Upper lobe of left lung (tissue), 6 donors: ENCODE measurements at places on chromosomes 4 and X. TPM values are rescaled to one million over a fixed set of nuclear protein-coding genes. Genes with fewer than 3 reads are reported as not detected.

- DNase-seq, result no peak
- H3K4me1 ChIP-seq, result no peaks in the 10 kb centered on the region
- H3K36me3 ChIP-seq, result no peaks in the 10 kb centered on the region
- H3K4me3 ChIP-seq, result no peak overlapping the region
- no peaks in the 10 kb centered on the region for H3K27me3 ChIP-seq
- no peak overlapping the region for H3K27ac ChIP-seq
Observed at GRCh38 chr4:165635381-165635780, 237.7 kb upstream of the TLL1 start.

Gene SUPT20HL2
- total RNA-seq, result not detected

GRCh38 chr4:36394352-36394903 lies 113.0 kb downstream of the DTHD1 start:
- no peaks in the 10 kb centered on the region for H3K4me1 ChIP-seq
- no peak for DNase-seq
- no peak overlapping the region for H3K27ac ChIP-seq
- H3K36me3 ChIP-seq, result no peaks in the 10 kb centered on the region
- H3K4me3 ChIP-seq, result no peak overlapping the region

- H3K27ac ChIP-seq, result no peak overlapping the region
- DNase-seq, result no peak
- no peaks in the 10 kb centered on the region for H3K36me3 ChIP-seq
- H3K4me1 ChIP-seq, result no peaks in the 10 kb centered on the region
Observed at GRCh38 chr4:152633118-152633517, 46.7 kb downstream of the TMEM154 start.

DNA sequence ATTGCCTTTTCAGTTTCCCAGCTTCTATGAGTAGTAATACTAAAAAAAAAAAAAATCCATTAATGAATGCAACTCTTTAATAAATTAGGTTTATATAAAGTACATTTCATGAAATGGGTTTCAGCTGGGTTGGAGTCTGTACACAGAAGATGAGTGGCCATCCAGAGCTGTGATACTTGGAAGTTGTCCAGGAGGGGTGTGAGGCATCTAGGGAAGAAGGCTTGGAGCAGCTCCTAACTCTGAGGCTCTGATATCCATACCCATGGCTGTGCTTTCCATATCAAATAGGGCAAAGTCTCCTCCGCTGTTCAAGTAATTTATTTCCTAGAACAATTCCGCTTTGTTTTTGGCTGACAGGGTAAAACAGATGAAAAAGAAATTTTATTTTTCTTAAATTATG lies 423.3 kb upstream of the TENM3 start:
- H3K36me3 ChIP-seq, result no peaks in the 10 kb centered on the region
- no peaks in the 10 kb centered on the region for H3K4me1 ChIP-seq
- no peaks in the 10 kb centered on the region for H3K27me3 ChIP-seq
- no peak overlapping the region for H3K4me3 ChIP-seq
- DNase-seq, result no peak

DNA sequence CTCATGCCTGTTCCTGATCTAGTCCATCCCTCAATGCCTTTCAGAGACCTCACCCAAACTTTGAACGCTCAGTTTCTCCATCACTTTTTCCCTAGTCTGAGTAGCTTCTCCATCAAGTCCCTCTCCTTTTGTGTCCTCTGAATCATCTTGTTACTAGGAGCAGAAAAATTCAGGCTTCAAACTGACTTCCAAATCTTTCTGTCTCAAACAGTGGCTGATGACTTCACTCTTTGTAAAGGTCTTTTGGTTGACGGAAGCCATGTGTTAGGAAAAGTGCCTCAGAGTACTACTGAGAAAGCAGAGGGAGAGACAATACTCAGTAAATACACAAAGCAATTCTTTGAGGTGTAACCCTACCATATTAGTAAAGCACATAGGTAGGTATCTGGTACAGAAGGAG lies 65.7 kb upstream of the CAMK2D start:
- H3K27ac ChIP-seq, result no peak overlapping the region
- H3K36me3 ChIP-seq, result no peaks in the 10 kb centered on the region
- no peak for DNase-seq
- no peaks in the 10 kb centered on the region for H3K27me3 ChIP-seq
- H3K4me1 ChIP-seq, result no peaks in the 10 kb centered on the region

Gene PHEX
- total RNA-seq, result 0.80 TPM

DNA sequence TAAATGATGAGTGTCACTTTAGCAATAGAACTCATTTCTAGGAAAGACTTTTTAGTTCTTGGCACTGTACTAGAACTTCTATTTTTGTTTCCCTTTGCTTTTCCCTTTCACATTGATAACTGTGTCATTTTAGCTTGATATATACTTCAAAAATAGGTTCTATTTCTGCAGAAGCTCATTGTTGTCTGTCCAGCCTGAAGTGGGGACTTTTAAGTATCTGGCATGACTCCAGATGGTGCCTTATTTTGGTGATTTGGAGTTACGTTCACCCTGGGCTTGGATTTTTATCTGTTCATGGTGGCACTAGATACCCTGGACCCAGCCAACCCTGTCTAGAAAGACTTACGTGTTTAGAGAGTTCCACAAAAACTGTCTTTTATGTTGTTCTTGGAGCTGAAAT lies 3.4 kb downstream of the ABHD18 start:
- H3K36me3 ChIP-seq, result no peaks in the 10 kb centered on the region
- H3K27ac ChIP-seq, result no peak overlapping the region
- H3K4me1 ChIP-seq, result no peaks in the 10 kb centered on the region
- H3K4me3 ChIP-seq, result no peak overlapping the region
- no peak for DNase-seq

GRCh38 chrX:76919761-76920160 lies 492.3 kb downstream of the MAGEE1 start:
- no peak for DNase-seq
- no peak overlapping the region for H3K27ac ChIP-seq
- no peak overlapping the region for H3K4me3 ChIP-seq
- no peaks in the 10 kb centered on the region for H3K36me3 ChIP-seq
- no peaks in the 10 kb centered on the region for H3K4me1 ChIP-seq
- no peaks in the 10 kb centered on the region for H3K27me3 ChIP-seq

DNA sequence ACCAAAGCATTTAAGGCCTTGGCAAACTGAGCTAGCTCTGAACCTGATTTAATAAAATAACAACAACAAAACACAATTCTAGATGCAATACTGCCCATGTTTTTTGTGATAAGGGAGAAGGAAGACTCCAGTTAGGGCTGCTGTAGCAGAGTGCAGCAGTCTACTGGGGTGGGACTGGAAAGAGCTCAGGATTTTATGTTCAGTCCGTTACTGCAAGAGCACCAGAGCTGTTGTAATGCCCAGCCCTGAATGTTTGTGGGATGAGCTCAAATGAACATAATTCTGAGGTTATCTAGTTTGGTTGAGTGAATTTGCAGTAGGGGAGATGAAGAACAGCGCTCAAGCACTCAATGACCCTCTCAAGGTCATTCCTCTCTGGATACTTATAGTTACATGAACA lies 743.8 kb downstream of the FAT4 start:
- H3K27me3 ChIP-seq, result no peaks in the 10 kb centered on the region
- no peaks in the 10 kb centered on the region for H3K36me3 ChIP-seq

- DNase-seq, result no peak
- no peaks in the 10 kb centered on the region for H3K27me3 ChIP-seq
- peaks cover 15% of the 10 kb centered on the region for H3K4me1 ChIP-seq
- peak overlapping the region; percentile 58 for H3K4me3 ChIP-seq
Observed at GRCh38 chrX:149630681-149631233, 835 bp downstream of the TMEM185A start.

Gene CLDN34
- 0.27 TPM for total RNA-seq
